ENCODE measurements at places on chromosomes 7 and 10.

DNA sequence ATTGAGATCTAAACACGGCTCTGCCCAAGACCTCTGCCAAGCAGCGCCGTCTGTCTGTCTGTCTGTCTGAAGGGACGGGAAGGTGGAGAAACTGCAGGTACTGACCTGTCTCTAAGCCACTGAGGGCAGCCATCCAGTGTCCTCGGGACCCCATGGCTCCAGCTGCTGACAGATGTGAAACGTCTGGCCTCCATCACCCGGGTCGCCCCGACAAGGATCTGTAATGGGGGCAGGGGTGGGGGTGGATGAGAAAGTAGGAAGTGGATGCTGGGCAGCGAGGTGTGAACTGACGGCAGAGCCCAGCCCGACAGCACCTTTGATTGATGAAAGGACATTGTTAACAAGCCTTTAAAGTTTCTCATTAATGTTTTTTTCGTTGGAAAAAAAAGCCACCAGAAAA, 193.1 kb downstream of the EBF3 start:
- no peak for DNase-seq

- DNase-seq, result no peak
Measured at GRCh38 chr7:94453898-94454297, 55.7 kb upstream of the CASD1 start.

DNA sequence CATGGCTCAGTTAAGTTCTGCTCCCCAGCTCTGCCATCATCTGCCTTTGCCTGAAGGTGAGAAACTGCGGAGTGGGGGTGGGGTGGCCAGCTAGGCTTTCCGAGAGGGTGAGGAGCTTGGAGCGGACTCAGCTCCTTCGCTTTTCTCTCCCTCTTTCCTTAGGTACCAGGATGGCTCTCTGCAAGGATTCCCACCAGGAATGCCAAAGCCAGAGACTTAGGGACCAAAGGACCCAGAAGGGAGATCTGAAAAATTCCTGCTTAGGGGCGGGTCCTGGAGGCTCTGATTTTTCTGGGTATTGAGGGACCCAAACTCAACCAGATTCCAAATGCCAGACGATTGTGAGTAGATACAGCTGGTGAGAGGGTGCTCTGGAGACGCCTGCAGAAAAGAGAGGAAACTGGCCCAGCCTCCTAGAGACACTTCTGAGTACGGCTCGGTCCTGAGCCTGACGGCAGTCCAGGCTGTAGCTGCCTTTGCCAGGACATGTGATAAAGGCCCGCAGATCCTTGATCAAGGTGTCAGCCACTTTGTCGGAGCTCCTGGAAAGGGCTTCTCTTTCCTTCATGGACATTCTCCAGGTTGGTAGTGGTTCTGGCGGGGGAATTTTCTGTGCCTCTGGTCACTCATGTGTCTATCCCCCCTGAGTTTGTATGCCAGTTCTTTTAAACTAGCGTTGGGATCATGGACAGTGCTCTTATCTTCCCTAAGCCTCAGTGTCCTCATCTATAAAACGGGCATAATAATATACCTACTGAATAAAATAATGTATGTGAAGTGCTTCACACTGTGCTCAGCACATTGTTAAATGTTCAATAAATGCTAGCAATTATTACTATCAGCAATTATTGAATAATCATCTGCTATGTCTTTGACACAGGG, 42.5 kb upstream of the BTRC start:
- DNase-seq, result peak; percentile 20

DNA sequence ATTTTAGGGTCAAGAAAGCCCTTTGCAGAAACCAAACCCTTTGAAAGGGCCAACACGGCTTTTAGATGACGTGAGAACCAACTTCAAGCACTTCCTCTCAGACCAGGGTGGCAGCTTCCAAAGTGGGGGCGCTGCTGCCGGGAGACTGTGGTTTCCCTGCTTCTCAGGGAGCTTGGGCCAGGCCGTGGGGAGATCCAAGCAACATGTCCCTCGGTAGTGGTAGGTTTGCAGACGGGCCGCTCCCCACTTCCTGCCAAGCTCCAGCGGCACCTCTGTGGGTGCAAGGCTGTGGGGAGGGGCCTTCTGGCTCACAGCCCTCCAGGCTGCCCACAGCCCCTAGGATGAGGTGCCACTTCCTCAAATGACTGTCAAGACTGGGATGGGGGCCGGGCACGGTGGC, 132.4 kb downstream of the FAM53B start:
- DNase-seq, result no peak

GRCh38 chr7:7489546-7489945, 46.1 kb downstream of the COL28A1 start:
- DNase-seq, result peak; percentile 55

- no peak for DNase-seq
Measured at GRCh38 chr7:152882576-152883310, 123.2 kb downstream of the ACTR3B start.

DNA sequence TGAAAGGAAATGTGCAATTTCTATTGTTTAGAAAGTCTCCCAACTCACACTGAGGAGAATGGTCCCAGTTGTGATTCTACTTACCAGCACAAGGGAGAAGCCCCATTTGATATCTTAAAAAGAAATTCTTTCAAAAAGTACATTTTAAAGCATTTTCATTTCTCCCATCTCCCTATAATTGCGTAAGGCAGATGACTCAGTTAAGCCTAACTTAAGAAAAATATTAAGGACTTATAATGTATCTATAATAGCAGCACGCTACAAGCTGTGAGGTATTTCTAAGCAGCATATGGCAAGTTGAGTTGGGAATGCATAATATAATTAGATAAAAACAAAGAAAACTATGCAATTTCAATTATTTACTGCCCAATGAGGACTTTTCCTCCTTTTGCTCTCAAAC, 8.5 kb upstream of the NRCAM start:
- DNase-seq, result peak; percentile 34

DNA sequence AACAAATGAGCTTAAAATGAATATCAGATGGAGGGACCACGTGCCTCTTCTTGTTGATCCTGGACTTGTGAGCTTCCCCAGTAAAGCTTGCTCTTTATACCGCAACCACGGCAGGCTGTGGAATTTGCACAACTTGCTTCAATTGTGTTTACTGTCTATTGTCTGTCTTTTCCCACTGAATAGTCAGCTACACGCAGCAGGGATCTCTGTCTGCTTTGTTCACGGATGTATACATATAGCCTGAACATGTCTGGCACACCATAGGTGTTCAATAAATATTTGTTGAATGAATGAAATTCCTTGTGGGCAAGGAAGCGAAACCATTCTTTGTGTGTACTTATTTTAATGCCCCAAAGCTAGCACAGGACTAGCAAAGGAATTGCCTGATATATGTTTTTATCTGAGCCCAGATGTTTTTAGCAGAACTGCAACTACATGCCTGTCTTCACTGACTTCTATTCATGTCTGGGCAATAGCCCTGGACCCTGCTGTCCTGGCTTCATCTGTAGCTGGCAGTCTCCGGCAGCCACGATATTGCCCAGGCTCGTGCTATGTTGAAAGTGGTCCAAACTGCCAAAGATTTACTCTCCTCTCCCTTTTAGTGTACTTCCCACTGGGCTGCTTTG, 29.9 kb upstream of the IFRD1 start:
- DNase-seq, result peak; percentile 54

- no peak for DNase-seq
Measured at GRCh38 chr10:21195252-21195651, 298.1 kb upstream of the NEBL start.

- peak; percentile 76 for DNase-seq
Measured at GRCh38 chr7:129875745-129876411, 76.9 kb downstream of the UBE2H start.

DNA sequence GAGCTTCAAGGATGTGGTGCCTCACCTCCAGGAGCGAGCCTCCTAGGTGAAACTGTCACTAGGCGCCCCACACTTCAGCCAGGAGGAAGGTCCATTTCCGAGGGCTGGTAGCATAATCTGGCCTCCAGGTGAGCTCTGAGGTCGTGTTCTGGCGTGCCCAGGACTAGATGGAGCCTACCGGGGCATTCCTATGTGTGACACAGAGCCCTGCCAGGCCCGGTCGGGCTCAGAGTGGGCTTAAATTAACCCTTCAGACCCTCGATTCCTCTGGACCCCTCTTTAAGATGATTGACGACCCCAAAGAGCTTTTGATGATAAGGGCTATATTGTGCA, 233.1 kb downstream of the EBF3 start:
- no peak for DNase-seq

DNA sequence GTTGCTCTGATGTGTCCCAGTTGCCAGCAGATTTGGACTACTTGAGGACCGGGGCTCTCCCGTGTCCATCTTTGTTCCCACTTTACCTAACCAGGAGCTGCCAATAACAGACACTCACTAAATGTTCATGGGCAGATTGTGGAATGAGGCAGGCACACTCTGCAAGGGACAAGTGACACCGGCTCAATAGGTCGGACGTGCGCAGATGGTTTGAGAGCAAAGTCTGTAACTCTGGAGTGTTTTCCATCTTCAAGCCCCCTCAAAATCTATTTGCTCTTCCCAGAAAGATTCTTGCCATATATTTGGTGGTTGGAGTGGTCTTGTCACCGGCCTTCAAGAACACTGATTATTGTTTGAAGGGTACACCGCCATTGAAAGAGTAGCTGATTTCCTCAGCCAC, 47.2 kb downstream of the THNSL1 start:
- no peak for DNase-seq

Data from GM23248 (cell line).